CD4-positive, alpha-beta T cell treated with Interleukin-15 for 4 hours (primary cell): ENCODE measurements at places on chromosomes 16 and 17.

GRCh38 chr17:69434164-69434579 lies 19.7 kb downstream of the MAP2K6 start:
- no peak for DNase-seq

DNA sequence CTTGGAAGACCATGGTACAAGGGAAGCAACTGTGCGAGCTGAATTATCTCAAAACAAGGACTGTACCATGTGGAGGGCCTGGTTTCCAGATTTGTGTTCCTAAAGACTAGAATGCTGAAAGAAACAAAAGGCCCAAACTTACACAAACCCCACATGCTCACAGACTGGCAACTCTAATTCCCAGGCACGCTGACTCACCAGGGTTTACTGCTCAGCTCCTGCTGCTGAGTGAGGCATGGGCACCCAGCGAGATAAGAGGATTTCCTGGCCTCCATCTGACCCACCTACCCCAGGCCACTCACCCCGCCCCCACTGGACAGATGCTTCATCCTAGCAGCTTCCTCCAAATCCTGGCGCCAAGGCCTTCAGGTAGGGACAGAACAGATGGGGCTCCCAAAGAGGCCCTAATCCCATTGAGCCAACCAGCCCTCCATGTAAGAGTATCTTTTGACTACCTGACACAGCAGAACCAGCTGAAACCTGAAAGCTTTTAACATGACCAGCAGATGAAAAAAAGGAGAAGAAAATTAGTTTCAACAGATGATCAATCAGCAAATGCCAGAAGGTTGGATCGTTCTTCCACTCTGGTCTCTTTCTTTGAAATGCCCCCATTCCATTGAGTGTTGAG lies 33.9 kb downstream of the DCUN1D3 start:
- no peak for DNase-seq

- DNase-seq = no peak
Measured at GRCh38 chr17:31595666-31596381, 204.3 kb downstream of the RAB11FIP4 start.

DNA sequence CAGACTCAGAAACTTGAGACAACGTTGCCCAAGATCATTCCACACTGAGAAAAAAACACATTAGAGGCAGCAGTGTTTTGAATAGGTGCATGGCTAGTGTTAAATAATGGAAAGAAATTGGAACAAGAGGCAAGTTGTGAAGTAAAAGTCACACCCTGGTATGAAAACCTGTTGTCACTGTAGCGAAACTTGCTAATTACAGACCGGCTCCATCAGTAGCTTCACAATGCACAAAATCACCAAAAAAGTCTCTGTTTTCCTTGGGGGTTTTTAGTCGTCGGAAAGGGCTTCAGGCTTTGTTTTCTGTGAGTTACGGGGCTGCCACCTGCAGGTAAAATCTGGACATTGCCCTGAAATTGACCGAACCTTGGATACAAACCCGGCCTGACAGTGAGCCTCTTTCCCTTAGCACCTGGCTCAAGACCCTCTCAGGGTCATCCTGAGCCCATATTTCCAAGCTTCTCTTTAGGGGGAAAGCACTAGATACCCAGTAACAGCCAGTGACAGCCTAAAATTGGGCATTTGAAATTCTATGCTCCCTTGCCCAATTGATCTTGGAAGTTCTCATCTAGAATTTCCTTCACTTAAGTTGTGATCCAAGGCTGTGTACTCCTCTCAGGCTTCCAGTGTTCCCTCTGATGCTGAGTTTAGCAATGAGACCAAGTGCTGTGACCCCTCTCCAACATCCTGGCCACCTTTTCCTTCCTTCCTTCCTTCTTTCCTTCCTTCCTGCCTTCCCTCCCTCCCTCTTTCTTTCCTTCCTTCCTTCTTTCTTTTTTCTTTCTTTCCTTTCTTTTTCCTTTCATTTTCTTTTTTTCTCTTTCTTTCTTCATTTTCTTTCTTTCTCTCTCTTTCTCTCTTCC lies 7.2 kb upstream of the GRB2 start:
- peak; percentile 77 for DNase-seq

DNA sequence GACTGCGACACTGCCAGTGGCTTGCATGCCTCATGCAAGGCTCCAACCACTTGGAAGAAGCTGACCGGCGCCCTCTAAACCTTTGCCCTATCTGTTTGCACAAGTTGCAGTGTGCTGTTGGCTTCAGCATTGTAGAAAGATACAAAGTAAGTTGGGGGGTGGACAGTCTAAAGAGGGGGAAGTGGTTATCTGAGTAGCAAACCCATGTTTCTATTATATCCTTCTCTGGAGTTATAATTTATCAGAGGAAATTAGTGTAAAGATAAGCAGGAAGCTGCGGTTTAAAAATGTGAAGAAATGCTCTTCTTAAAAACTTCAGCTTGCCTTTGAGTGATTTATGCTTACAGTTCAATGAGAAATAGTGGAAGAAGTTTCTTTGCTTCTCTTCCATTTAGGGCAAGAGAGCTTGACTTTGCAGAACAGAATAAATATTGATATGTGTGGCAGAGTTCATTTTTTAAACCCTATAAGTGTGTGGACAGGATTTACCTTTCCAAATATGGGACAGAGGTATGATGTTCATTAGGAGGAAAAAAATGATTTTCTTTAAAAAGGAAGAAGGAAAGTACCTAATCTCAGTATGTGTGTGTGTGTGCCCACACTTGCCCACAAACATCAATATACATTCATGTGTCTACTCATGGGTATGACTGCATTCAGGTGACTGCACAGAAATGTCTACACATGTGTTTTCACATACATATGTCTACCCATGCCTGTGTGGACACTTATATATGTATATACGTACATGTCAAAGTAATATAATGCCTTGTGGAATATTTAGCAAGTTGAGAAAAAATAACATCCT lies 8.1 kb downstream of the AMZ2 start:
- peak; percentile 43 for DNase-seq

DNA sequence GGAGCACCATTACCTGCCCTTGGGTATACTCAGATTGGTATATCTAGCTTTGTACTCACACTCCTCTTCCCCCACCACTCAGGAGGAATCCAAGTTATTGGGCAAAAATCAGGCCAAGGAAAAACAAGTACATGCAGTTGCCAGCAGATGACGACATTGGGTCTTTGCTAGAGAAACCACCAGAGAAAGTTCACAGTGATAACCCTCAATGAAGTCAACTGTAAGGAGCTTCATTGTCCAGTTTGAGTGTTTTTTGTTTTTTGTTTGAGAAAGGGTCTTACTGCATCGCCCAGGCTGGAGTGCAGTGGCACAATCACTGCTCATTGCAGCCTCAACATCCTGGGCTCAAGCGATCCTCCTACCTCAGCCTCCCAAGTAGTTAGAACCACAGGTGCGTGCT lies 34.6 kb upstream of the TOX3 start:
- DNase-seq = no peak

DNA sequence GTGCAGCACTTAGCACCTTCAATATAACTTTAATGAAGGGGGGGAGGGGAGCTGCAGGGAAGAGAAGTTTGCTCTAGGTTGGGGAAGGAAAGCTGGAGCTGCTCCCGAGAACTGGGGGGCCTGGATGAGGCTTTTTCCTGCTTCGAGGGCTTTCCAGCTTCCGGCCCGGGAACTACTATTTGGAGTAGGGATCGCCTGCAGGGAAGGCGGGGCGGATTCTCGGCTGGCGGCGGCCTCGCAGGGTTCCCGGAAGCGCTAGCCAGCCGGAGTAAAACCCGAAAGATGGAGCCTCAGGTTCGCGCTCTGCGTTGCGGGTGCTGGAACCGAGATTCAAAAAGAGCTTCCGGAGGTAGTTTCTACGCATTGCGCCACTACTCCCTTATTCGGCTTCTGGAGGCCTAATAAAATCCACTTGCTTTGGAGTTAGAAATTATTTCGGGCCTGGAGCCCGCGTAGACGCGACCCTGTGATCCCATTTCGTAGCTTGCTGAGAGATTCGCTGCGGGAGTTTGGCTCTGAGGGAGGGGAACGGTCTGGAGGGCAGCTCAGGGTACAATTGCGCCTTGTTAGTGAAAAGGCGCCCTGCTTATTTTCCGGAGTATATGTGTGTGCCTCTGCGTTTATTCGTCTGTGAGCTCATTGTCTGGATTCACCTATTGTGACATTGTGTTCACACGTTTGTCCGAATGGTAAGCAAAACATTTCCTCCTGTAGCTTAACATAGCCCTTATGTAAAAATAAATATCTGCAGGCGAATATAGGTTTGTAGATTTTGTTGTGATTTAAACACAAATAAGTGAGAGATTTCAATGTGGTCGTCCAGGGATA lies 652 bp downstream of the PRAC2 start:
- DNase-seq = no peak

- no peak for DNase-seq
Measured at GRCh38 chr17:66422186-66422585, 119.8 kb downstream of the PRKCA start.
